ENCODE measurements at places on chromosomes 2 and 18.

DNA sequence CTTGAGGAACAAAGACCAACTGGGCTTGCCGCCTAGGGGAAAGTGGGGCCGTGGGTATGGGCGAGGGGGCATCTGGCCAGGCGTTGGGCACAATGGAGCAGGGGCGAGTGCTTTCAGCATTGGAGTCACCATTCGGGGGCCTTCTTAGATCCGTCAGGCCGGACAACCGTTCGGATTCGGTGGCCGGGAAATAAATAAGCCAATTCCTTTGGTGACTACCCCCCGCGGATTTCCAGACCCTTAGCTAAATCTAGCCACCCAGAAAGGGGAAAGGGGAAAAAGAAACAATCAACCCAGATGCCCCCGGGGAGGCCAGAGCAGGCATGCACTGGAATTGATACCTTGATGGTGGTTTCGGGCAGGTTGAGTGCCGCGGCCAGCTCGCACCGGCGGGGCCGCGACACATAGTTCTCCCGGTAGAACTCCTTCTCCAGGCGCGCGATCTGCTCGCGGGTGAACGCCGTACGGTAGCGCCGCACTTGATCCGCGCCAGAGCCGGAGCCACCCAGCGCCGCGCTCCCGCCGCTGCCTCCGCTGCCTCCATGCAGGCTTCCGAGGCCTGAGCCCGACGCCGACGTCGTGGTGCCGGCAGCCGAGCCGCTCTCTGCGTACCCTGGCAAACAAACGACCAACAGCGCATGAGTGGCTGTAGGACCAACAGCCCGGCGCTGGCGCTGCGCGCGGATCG lies 1.8 kb downstream of the EVX2 start:
- DNase-seq: no peak

DNA sequence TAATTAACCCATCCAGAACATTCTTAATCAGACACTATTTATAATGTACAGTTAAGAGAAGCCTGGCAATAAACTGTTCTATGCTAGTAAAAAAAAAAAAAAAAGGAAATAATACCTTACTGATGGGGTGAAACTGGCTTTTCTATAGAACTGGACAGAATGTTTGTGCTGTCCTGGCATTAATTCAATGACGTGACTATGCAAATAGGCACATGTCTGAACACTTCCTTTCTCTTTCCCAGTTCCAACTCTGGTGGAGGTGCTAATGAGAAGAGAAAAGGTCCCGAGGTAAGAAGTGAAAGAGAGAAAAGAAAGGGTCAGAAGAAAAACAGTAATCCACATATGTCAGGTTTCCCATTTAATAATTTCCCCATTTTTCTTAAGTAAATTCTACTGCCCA lies 508.4 kb downstream of the ZEB2 start:
- DNase-seq: no peak

DNA sequence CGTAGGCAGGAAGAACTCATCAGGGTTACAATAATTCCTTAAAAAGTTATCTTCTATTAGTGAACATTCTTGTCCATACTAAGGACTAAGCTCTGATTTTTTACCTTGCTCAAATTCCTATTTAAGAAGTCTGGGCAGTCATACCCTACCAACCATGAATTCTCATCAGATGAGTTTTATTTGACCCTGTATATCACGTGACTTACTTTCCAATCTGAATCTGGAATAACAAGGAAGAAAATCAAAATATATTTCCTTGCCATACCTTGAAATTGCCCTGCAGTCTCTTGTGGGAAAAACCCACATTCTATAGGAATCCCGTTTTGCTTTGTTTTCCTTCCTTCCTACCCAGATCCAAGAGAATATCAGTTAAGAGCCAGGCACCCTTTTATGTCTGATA lies 352.7 kb downstream of the AKAIN1 start:
- DNase-seq: no peak

DNA sequence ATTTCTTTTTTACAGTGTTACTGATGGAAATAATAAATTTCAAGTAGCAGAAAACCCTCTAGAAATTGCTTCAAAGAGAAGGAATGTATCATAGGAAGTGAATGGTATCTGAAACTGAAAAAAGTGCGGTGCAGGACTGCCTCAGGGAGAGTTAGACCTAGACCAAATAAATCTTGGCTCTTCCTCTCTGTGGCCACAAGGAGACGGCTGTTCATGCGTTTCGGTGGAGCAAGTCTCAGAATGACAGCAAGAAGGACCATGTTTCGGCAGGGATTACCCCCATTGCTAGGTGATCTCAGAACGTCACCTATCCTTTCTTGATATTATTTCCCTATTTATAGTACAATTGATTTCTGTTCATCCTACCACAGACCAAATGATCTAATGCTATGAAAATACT lies 522.3 kb downstream of the SOX11 start:
- no peak for DNase-seq

DNA sequence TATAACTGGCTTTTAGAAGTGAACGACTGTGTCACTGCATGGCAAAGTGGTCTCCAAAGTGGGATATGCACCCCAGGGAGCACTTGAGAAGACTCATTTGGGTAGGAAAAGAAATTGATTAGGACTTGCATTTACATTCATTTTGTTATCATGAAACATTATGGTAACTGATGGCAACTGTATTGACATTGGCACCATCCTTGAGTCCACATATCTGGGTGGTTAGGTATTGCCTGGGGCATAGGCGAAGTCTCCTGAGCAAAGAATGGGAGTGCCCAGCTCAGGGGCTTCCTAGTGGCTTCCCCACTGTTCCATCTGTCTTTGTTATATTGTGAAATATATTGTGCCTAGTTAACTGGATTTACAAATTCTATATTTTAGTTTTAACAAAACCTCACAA lies 29.2 kb downstream of the SPATS2L start:
- DNase-seq: no peak

DNA sequence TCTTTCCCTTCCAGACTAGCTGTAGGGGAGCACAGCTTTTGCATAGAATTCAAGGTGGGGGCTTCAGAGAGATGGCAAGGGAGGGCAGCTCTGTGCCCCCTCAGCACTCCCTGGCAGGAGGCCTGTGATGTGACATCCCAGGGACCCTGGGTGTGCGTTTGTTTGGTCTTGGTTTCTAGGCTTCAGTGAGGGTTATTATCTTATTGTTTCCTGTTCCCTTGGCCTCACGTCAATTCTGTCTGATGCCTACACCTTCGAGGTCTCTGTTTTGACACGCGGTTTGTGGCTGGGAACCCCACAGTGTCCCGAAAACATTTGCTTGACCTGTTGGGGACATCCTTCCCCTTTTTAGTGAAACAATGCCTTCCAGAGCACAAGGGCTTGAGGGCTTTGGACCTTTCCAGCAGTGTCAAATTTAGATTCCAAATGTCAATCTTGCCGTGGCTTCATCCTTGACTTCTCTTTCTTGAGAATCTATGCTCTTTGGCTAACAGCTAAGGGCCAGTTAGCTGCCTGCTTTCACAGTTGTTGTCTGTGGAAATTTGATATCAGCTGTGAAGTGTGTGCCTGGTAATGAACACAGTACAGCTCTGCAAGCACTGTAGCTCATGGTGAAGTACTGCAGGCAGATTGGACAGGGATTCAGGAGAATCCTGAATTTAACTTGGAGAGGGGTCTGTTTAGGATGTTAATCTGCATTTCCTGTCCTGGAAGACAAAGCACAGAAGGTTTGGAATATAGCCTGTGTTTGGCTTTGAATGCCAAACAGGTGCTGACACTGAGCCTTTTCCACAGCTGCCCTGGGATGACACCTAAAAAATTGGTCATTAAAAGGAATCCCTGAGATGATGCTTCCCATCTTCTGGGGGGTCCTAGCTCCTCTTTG lies 108.2 kb upstream of the CXCR4 start:
- DNase-seq: no peak

DNA sequence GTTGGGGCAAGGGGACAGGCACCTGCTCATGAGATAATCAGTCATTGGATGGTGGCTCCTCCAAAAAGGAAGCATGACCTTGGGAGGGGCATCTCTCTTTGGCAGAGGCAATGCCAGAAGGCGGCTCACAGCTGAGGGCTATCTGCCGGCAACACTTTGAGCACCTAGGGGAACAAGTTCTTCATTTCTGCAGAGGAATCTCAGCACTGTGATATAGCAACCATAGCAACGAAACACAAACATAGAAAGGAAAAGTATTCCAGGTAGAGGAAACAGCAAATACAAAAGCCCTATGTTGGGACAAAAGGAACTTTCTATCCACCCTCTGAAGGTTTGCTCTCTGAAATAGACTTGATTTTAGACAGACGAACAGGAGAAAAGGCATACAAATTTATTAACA lies 89.1 kb upstream of the NEDD4L start:
- DNase-seq: no peak

DNA sequence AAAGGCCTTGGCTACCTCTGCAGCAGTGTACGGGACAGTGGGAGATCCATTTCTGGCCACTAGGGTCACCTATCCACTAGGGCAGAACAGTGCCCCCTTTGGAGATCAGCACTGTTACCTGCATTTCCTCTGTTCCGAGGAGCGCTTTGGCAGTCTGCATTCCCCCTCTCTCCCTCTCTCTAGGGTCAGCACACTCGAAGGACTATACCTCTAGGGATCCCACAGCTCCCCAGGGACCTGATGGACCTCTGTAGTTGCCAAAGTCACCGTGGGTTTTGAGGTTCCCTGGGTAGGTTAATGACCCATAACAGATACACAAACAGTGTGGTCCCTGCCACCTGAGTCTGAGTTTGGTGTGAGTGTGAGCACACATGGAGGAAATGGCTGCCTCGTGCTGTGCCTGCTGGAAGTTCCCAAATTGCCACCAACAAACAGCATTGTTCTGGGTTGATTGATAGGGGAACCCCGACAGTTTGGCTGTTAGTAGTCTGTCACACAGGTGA lies 99.8 kb upstream of the VWC2L start:
- no peak for DNase-seq

- no peak for DNase-seq
Observed at GRCh38 chr2:11077411-11077810, 77.9 kb upstream of the SLC66A3 start.

- no peak for DNase-seq
Observed at GRCh38 chr2:184599054-184599871, 934 bp downstream of the ZNF804A start.

DNA sequence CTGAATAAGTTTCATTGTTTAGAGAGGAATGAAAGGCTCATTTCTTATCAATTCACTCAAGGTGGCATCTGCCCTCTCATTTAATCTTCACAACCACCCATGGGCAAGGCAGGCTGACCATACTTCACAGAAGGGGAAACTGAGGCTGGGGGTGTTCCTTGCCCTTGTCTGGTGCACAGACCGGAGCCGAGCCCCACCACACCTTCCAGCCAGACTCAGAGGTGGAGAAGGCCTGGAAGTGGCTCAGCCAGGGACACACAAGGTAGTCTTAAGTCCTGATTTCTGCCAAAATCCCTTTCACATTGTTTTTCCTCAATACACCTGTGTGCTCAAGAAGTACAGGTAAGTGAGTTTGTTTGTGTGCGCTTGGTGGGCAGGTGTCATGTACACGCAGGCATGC lies 111.9 kb upstream of the TEX51 start:
- no peak for DNase-seq

- DNase-seq: no peak
Observed at GRCh38 chr2:238169708-238170251, 11.0 kb downstream of the ERFE start.

DNA sequence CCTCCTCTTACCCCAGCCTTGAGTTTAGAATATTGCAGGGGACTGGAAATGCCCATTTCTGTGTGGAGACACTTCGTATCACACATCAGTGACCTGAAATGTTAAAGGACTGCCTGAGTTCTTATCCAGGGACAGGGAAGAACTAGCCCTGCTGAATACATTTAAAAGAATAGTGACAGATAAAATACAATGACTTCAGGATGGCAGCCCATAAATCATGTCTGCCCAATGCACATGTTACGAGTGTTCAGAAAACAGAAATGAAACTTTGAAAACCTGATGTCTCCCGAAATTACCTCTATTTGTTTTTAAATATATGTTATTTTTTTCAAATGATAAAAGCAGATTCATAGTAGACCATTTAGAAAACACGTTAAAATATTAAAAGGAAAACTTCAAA lies 22.3 kb upstream of the RAB12 start:
- no peak for DNase-seq

- no peak for DNase-seq
Observed at GRCh38 chr2:38745267-38745666, 5.9 kb downstream of the SRSF7 start.

- DNase-seq: no peak
Observed at GRCh38 chr18:8735274-8735673, 29.9 kb downstream of the MTCL1 start.
